ENCODE measurements at places on chromosomes 16 and 17.

- no peak for DNase-seq
Measured at GRCh38 chr16:54657058-54657708, 273.5 kb upstream of the IRX5 start.

DNA sequence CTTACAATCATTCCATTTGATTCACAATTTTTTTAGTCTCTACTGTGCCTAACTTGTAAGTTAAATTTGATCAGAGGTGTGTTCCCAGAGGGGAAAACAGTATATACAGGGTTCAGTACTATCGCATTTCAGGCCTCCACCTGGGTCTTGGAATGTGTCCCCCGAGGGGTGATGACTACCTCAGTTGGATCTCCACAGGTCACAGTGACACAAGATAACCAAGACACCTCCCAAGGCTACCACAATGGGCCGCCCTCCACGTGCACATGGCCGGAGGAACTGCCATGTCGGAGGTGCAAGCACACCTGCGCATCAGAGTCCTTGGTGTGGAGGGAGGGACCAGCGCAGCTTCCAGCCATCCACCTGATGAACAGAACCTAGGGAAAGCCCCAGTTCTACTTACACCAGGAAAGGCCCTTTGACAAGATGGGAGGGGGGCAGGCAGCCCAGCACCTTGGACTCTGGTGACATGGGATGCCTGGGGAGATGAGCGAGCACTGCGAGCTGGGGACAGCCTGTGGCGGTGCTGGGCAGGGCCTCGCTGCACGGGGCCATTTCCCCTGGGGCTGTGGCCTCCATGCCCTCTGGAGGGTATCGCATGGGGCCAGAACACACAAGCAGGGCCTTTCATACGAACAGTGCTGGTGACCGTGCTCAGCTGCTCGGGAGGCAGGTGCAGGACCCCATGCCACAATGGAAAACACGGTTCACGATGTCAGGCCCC is 33.9 kb downstream of the PDIA2 start:
- DNase-seq: no peak

DNA sequence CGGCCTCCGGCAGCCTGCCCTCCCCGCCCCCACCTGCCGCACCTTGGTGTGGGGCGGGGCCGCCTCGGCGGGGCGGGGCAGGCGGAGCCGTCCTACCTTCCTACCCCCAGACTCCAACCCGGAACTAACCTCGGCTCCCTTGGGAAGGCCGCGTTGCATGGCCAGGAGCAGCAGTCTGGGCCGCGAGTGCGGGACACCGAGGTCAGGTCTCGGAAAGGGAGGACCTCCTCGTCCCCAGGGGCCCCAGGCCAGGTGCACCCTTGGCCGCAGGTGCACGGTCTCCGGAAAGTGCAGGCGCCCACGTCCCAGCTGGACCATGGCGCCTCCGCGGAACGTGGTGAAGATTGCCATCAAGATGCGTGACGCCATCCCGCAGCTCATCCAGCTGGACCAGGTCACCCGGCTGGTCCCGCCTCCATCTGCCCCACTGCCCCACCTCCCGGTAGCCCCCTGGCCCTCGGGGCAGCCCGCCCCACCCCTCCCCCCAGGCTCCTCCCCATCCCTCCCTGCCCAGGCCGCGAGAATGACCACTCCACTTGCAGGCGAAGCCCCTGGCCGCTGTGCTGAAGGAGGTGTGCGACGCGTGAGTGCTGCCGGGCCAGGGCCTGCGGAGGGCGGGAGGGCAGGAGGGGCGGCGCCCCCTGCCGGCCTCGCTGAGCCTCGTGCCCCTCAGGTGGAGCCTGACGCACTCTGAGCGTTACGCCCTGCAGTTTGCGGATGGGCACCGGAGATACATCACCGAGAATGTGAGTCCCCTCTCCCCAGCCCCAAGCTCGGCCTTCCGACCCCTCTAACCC is at the start of gene ELMO3:
Gene ELMO3 (plus strand): TSS at position 121 of the 797 bp plus-strand sequence. CDS start 196 bp downstream, at position 317.
- DNase-seq: no peak

DNA sequence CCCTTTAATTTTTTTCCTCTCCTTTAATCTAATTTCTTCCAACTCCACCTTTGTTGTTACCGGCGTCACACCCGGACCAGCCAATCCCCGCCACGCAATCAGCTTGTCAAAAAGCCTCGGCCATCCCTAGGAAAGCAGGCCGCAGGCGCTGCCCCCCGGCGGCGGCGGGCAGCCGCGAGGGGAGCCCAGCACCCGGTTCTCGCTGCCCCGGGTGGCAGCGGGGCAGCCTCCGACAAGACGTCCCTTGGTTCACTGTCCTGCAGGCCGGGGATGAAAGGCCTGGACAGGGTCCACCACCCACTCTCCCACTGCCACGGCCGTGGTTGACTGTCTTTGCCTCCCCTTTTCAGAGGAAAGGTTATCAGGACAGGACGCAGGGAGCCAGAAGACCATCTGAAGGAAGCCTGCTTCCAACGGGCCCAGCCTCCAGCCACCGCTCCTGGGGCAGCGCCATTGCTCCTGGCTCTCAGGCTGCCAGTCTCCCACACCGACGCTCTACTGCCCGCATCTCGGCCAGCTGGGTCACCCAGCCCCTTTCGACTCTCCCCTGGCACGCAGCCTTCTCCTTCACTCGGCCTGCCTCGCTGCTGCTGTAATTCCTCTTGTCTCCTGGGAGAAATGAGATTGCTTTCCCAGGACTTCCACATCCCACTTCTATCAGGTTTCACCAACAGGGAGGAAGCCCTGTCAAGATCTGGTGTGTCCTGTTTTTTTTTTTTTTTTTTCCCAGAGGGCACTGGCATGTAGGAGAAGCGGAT is 2.8 kb upstream of the UBTF start:
- peak; percentile 84 for DNase-seq

DNA sequence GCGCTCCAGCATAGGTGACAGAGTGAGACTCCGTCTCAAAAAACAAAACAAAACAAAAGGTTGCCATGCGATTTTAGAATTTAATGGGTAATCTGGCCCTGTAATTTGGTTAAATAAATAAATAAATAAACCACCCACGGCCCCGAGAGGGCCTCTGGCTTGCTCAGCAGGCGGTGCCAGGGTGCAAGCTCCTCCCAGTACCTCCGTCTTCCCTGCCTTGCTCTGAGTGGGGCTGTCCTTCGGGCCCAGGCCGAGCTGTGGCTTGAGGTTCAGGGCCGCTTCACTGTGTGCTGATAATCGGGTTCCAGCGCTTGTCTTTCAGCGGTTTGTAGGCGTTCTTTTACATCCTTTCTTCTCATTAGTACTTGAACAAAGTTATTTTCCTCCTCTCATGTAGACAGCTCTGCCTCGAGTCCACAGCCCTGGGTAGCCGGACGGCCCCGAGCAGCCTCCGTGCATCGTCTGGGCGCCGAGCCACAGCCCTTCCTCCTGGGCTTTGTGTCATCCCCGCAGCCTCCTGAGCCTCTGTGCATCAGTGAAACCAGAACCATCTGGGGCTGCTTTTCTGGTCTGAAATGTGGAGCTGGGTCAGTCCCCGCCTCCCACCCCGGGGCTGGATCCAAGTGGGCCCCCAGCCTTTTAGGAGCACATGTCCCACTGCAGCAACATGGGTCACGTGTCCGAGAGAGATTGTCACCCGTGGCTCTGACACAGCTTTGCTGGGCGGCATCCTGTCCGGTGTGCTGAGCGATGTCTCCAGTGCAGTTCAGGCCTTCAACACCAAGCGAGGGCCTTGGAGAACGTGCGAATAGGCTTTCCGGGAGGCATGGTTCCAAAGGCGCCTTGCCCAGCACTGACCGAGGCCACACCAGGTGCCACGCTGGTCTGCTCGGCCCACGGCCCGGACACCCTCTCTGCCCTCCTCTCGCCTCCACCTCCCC is 157.4 kb upstream of the CHMP6 start:
- no peak for DNase-seq

GRCh38 chr17:13154398-13154797 is 136.6 kb upstream of the ELAC2 start:
- DNase-seq: no peak

DNA sequence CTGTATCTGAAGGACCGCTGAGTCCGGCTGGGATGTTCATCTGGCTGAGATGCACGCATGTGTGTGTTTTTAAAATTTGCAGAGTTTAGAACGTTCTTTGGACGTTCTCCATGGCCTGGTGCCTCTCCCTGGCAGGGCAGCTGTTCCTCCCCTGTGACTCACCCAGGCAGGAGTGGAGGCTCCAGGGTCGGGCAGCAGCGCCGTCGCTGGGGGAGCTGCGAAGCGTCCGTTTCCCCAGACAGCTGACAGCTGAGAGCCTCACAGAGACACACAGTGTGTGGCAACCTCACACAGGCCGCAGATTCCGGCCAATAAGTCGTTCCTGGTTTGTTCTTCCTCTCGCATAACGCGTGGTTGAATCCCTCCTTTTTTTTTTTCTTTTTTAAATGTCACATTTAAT is 80.6 kb downstream of the OR1D5 start:
- DNase-seq: no peak

GRCh38 chr17:49957350-49957749 is 11.6 kb upstream of the DLX4 start:
- DNase-seq: no peak

DNA sequence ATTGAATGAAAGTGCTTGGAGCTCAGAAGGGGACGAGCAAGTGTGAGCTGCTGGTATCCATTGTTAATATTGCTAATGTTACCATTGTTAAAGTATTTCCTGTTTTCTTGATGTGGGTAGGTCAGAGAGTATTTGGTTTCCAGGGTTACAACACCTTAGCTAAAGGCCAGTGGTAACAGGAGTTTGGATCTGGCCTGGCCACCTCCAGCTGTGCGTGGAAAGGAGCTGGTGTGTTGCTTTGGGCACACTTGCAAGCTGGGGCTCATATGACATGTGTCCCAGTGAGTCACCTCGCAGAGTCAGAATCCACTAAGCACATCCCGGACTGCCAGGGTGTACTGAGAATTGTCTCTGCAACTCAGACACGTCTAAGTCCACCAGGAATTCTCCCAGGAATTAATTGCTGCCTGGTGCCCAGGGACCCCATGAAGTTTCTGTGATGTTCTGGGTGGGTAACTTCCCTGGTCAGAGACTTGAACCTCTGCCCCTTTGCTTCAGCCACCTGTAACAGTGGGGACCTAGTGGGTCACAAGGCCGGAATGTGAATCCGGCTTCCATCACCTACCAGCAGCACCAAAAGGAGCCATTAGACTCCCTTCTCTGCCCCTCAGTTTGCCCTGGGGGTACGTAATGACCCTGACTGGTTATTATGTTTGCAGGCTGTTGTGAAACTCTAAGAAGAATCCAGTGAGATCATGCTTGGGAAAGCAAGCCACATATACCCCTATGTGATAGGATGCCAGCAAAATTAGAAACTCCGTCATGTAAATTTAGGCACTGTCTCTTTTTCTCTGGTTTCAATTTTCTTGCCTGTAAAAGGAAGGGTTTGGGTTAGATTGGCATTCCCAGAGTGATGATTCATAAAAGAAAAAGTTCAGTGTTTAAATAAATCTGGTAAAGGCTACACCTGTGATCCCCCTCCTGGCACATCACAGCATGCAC is 12.8 kb downstream of the SLC6A2 start:
- no peak for DNase-seq

DNA sequence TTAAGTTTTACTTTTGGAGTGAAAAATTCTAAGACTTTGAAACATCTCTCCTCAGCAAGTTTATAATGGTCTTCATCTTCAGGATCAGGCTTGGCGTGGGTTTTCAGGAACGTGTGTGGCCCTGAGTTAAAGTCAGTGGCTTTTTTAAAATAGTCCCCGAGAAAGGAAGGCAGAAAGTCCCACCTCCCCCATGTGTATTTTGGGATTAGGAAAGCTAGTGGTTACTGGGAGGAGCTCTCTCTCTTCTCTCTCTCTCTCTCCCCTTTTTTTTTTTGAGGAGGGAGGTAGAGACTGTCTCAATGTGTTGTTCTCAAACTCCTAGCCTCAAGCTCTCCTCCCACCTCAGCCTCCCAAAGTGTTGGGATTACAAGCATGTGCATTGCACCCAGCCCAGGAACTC is 213.2 kb downstream of the IRX3 start:
- DNase-seq: no peak

- no peak for DNase-seq
Measured at GRCh38 chr17:50517011-50517410, 8.8 kb downstream of the MYCBPAP start.

DNA sequence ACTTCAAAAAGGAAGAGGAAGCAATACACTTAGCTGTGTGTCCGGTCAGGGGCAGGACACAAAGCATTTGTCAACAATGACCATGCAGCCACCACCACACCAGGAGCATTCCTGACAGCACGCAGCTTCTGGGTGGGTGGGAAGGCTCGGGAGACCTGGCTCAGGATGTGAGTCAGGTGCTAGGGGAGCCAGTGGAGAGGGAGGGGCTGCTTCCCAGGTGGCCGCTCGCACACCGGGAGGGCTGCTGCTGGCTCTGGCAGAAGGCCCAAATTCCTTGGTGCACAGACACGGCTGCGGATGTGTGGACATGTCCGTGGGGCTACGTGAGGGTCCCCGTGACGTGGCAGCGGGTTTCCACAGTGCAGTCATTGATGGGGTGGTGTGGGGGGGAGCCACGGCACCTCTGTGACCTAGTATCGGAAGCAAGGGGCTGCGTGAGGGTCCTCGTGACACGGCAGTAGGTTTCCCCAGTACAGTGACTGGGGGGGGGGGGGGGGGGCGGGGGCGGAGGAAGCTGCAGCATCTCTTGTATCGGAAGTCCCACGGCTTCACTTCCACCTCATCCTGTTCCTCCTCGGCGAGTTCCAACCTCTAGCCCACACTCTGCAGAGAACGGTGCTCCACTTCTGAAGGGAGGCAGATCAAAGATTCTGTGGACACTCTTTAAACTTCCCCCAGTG is 112.8 kb downstream of the ZNF778 start:
- DNase-seq: no peak

GRCh38 chr16:31461921-31462804 is 2.9 kb downstream of the ARMC5 start:
- no peak for DNase-seq

- DNase-seq: peak; percentile 32
Measured at GRCh38 chr17:13016881-13017654, 759 bp downstream of the ELAC2 start.

DNA sequence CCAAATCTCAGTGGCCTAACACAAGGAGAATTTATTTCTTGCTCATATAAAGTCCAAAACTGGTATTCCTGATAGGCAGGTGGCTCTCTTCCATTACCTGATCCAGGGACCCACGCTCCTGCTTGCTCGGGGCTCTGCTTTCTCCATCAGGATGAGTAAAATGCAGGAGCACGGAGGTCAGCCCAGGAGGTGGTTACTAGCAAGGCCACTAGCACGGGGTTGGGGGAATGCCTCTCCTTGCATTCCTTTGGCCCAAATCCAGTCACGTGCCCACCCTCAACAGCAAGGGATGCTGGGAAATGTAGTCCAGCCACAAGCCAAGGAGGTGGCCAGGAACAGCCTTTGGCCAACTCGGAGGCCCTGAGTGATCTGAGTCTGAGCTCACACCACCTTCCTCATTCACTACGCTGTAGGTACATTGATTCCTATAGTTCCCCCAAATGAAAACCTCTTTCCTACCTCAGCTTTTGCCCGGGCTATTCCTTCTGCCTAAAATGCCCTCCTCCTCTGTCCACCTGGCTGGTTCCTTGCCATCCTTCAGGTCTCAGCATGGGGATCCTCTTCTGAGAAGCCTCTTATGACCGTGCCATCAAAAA is 38.3 kb upstream of the HAPSTR1 start:
- DNase-seq: no peak

GRCh38 chr17:13917634-13918033 is 151.7 kb upstream of the COX10 start:
- no peak for DNase-seq

- DNase-seq: no peak
Measured at GRCh38 chr16:85583491-85584181, 29.5 kb upstream of the GSE1 start.

GRCh38 chr17:31392856-31393748 is 1.6 kb downstream of the RAB11FIP4 start:
- DNase-seq: peak; percentile 12

GRCh38 chr17:48374650-48375230 is 55.3 kb downstream of the SKAP1 start:
- peak; percentile 34 for DNase-seq

GRCh38 chr17:48001197-48001596 is 30.3 kb downstream of the CDK5RAP3 start:
- no peak for DNase-seq

GRCh38 chr16:924806-925205 is 46.0 kb downstream of the LMF1 start:
- DNase-seq: no peak
